ENCODE measurements at places on chromosomes 4 and X.

- DNase-seq: no peak
These were observed 14.5 kb upstream of the CAPN6 start for GRCh38 chrX:111284631-111285293.

GRCh38 chr4:103097112-103097511 is 2.5 kb downstream of the BDH2 start:
- no peak for DNase-seq

DNA sequence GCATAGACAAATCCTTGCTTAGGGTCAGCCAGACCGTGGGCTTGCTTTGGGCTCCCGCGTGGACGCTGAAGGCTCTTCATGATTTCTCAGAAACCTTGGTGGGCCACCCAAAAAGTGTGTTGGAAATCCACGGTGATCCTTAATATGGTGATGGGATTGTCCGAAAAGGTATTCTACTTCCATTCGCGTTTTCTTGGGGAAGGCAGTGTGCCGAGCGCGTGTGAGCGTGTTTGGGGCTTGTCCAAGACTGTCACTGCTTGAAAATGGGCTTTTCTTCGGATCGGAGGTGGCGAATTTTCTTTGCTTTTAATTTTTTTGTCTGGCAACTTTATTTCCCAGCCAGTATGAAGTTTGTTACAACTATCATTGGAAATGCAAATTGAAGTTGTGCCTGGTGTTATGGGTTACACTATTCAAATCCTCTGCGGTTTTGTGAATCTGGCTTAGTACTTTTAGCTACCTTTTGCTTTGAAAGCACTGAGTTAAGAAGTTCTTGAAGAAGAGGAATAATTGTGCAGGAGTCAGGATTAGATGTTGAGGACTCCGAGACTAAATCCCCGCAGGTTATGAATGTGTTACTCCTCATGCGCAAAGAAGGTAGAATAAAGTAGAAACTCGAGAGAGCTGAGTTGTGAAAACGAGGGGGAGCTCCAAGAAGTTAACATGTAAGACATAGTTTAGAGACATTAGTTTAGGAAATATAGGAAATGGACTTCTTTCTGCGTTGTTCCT is 3.2 kb downstream of the SPRY1 start:
- DNase-seq: no peak

DNA sequence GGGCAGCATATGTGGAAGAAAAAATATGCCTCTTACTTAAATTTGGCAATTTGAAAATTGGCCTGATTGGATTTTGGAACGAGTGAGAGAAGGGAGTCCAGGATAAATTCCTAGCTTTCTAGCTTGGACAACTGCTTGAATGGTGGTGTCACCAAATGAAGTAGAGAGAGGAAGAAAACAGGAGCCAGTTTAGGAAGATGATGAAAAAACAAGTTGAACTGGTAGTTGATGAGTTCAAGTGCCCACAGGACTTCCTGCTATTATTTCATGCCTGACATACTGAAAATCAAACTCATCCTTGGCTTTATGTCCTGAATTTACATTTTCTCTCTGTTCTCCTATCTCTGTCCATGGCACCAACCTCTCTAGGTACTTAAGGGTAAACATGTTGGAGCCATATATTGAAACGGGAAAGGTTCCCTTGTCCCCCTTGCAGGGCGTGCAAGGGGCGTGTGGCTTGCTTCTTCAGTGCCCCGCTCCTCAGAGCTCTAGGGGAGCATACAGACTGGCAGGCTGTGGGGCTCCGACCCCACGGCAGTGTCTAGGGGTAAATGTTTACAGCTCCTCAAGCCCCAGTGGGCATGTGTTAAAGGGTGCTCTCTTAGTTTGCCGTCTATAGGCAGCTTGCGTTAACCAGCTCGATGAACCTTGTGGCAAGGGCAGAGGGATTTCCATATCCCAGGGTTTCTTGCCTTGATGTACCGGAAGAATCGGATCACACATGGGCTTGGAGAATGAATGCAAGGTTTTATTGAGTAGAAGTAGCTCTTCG is 250.7 kb upstream of the PGRMC2 start:
- DNase-seq: no peak

- no peak for DNase-seq
These were observed 263.2 kb upstream of the ITM2A start for GRCh38 chrX:79630033-79631009.

DNA sequence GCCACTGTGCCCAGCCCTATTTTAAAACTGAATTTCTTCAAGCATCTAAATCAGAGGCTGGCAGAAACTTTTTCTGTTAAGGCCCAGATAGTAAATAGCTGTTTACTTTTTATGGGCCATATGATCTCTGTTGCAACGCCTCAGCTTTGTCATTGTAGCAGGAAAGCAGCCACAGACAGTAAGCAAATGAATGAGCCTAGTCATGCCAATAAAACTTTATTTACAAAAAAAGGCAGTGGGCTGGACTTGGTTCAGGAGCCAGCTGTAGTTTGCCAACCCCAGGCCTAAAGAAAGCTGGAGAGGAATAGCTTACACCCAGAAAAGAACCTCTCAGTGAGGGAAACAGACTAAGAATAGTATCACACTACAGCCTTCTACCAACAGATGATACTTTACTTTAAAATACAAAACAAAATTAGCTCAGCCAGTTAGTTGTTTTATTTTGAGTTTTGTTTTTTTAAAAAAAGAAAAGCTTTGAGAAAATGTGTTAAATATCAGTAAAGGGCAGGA is 25.5 kb downstream of the CHST7 start:
- DNase-seq: no peak

- no peak for DNase-seq
These were observed 4.8 kb upstream of the PRSS12 start for GRCh38 chr4:118357601-118358000.

DNA sequence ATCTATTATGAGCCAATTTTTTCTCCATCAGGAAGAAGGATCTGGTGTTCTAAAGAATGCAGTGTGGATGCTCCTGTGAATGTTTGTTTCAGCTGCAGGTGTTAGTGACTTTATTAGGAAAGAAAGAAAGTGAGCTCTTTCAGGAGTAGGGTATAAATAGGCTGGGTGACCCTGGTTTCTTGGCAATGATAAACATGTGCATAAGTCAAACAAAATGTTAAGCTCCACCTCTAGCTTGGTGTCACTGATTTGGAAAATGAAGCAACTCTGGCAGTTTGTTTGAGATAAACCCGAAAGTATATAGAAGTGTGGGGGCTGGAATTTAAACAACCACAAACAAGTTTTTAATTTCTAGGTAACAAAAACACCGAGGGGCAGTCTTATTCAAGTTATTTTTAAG is 152.3 kb downstream of the COL4A6 start:
- DNase-seq: no peak

DNA sequence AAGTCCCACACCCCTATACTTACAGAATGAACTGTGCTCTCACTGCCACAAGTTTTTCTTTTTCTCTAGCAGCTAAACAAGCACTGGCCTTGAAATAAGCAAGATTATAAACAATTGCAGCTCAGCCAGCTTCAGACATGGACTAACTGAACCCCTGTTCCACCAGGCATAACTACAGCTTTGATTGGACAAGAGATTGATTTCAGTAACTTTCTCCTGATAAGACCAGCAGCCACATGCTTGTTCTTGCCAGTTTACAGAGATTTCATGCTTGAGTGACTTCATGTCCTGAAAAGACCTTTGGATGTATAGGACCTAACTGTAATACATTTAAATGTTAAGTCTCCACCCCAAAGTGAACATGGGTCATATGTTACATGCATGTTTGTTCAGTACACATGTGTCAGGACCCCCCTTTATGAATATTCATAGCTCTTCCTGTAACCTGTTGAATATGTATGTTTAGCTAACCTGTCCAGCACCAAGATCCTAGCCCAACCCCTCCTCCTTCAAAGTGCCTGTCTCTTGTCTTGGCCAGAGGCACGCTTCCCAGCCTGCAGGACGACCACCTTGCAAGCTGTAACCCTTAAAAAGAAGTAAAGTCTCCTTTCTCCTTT is 27.9 kb downstream of the ZNF275 start:
- no peak for DNase-seq

- no peak for DNase-seq
These were observed 9.3 kb upstream of the SEC24B start for GRCh38 chr4:109424093-109424841.

DNA sequence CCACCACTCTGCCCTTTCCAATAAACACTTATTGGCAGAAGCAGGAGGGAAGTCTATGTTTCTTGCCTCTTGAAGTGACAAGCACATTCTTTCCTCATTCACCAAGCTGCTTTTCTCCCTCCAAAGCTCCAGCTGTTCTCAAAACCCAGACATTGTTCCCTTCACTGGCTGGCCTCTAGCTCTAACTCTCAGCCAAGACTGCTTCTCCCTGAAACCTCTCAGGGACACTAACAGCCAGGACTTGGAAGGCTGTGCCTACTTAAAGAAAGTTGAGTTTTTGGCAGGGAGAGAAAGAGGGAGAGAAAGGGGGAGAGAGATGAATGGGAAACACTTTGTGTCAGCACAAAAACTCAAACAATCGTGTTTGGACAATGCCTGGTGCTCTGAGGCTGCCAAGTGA is 99.5 kb downstream of the COX18 start:
- DNase-seq: no peak

- DNase-seq: no peak
These were observed 7.3 kb downstream of the SHOX start for GRCh38 chrX:637660-638481.

DNA sequence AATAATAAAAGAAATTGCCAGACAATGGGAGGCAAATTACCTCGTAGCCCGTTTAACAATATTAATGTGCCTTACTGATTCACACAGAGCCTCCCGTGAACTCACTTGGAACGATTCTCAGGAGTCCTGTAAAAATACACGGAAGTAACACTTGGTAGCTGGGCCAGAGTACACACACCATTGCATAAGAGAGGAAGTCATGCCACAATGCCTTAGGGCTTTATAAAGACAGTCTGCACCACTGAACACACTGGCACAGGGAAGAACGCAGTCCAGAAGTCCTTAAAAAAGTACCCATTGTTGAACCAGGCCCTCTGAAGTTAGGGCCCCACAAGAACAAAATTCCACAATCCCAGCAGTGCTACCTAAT is 15.1 kb downstream of the SLC2A9 start:
- no peak for DNase-seq

DNA sequence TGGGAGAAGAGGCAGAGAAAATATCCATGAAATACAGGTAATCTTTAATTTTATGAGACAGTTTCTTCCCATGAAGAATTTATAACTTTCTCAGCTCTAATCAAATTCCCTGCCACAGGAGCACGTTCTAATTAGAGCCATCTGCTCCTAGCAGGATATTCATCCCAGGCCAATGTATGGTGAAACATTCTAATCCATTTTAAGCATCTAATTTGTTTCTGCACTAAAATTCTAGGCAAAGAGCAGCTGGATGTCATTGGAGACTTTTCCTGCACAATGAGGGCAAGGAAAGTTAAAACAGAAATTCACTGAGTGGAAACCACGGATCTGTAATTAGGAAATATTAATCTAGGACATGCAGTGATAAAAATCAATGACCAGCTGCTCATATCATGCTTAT is 107.7 kb upstream of the ZFP42 start:
- DNase-seq: no peak

GRCh38 chr4:10066670-10067651 is 45.7 kb upstream of the SLC2A9 start:
- no peak for DNase-seq

DNA sequence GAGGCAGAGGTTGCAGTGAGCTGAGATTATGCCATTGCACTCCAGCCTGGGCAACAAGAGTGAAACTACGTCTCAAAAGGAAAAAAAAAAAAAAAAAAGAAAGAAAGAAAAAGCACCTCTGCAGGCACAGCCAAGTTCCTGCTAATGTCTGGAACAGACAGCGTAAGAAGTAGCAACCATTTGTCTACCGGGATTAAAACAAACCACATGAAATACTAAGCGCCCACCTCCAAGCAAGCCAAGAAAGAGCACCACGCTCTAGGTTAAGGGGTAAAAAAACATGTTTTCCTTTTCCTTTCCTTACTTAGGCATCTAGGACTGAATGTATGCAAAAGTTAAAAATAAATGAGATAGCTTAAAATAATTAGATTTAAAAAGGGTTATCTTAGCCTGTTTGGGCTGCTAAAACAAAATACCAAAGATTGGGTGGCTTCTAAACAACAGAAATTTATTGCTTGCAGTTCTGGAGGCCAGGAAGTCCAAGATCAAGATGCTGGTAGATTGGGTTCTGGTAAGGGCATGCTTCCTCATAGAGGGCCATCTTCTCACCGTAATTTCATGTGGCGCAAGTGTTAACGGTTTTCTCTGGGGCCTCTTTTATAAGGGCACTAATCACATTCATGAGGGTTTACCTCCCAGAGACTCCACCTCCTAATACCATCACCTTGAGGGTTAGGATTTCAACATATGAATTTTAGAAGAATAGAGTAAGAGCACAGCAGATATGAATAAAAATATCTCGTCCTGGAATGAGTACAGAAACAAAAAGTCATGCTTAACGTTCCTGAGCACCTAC is 12.3 kb downstream of the GPC4 start:
- DNase-seq: no peak

DNA sequence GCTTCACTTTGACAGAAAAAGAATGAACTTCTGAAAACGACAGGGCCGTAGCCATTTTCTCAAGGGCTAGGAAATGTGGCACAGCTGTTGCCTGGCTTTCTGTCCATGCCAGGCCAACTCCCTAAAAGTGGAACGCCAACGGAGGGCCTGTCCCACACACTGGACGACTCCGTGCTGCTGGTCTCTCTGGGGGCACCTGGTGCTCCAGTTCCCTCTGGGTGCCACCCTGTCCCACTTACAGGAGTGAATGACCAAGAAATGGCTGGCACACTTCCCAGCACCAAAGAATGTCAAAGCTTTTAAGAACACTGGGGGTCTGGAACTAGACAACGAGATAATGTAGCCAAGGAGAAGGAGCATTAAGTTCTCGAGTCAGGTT is 40.9 kb downstream of the GATB start:
- no peak for DNase-seq

- no peak for DNase-seq
These were observed 11.3 kb upstream of the PHKA2 start for GRCh38 chrX:18995221-18995620.

- DNase-seq: no peak
These were observed 552 bp upstream of the NAA10 start for GRCh38 chrX:153935326-153935851.

GRCh38 chr4:140884431-140885058 is 128.4 kb upstream of the TBC1D9 start:
- DNase-seq: no peak

- DNase-seq: no peak
These were observed 11.9 kb downstream of the USP11 start for GRCh38 chrX:47244676-47245075.

- DNase-seq: no peak
These were observed 6.7 kb upstream of the WAS start for GRCh38 chrX:48676893-48677270.

GRCh38 chr4:142081025-142081424 is 444.6 kb downstream of the IL15 start:
- no peak for DNase-seq

- DNase-seq: no peak
These were observed 679.9 kb upstream of the MAGEB2 start for GRCh38 chrX:29535212-29536162.

All from activated CD8-positive, alpha-beta memory T cell treated with anti-CD3 and anti-CD28 coated beads for 1 hour (primary cell).